Epithelial cell of prostate (primary cell): ENCODE measurements at places on chromosomes 1 and 21.

GRCh38 chr1:160085686-160086455, 4.5 kb downstream of the KCNJ9 start:
- DNase-seq: no peak

DNA sequence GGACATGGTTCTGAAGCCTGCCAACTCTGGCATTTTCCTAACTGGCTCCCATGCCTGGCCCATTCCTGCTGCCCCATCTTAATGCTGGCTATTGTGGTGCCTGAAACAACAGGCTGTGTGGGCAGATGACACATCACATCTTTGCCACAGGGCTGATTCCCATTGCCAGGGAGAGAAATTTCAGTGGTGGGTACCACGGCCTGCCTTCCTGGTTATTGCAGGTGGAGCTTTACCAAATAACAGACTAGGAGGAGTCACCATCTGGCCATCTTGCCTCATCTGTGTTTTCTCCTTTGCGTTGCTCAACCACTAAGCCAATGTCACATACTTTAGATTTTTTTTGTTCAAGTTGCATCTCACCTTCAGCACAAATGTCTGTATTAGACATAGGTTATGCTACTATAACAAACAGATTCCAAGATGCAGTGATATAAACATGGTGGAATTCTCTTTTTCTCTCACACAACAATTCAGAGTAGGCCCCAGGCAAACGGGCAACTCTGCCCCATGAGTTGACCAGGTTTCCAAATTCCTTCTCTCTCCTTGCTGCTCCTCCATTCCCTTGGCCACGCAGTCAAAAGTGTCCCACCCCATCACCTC, 14.1 kb downstream of the CDA start:
- DNase-seq: peak; percentile 46

DNA sequence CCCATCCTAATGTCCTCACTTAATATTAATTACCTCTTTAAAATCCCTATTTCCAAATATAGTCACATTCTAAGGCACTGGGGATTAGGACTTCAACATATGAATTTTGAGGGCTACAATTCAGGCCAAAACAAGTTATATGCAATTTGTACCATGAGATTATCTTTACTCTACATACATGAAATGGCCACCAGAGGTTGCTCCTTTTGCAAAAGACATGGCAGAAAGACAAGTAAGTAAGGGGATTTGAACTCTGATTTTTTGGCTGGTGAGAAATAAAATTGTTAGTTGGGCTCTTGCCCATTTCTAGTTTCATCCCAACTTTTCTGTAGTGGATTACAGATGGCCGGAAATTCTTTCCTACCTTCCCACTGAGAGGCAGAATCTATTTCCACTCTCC, 4.8 kb upstream of the ALG6 start:
- no peak for DNase-seq

DNA sequence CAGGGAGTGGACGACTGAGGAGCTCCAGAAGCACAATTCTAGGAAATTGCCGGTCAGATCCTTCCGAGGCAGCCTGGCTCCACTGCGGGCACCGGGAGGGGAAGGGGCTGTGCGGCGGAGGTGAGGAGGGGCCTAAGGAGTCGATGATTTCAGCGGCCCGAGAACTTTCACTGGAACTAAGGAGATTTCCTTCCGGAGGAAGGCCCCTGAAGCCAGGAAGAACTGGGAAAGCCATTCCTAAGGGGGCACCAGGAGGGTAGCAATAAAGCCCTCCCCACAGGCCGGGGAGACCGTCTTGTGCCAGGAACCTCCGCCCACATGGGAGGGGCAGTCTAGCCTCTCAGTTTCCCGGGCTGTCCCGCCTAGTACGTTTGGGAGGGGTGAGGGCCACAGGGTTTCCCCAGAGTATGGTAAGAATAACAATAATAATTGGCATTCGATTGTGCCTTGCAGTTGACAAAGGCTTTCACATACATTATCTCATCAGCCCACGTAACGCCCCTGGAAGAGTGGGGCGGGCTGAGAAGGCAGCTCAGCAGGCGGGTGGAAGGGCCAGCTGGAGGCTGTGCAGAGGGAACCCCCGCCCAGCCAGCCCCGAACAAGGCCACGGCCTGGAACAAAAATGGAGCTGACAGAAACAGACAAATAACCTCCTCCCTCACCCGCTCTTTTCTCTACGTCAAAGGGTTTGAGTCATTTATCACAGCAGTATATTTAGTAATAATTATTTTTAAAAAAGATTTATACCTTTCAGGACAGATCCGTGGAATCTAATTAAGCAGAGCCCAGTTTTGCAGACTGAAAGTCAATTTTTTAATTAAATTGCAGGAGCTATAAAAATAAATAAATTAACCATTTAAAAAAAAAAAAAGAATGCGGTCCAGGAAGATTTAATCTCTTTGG, 19.8 kb downstream of the NPR1 start:
- DNase-seq: no peak

DNA sequence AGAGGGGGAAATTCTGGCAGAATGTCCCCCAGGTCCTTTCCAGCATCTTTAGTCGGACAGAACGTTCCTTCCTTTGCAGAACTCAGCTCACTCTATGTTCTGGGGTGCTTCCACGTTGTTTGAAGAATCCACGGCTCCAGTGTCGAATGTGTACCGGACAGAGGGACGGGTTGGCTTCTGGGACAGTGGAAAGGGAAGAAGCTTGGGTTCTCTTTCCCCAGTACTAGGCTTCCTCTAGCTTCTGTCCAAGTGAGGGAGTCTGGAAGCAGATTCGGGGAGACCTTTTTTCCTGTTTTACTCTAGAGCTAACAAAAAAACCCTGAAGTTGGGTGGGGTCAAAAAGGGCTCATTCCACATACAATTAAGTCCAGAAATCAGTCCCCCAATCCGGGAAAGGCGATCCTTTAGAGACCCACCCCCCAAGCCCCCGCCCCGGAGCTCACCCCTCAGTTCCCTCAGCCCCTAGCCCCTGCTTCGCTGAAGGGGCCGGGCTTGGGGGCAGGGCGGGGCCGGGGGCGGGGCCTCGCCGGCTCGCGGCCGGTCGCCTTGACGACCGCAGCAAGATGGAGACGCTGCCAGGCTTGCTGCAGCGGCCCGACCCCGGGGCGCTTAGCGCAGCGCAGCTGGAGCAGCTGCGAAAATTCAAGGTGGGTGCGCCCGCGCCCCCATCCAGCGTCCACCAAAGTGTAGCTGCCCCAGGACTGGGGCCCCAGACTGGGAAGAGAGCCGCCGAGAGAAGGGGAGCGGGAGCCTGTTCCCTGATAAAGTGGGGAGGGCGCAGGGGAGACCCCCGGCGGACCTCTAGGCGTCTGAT, at the start of gene RIIAD1:
RIIAD1 (plus strand) TSS at position 549 of the 814 bp plus-strand sequence; CDS start at position 564, 15 bp downstream.
- no peak for DNase-seq

GRCh38 chr1:150009604-150010392, 728 bp downstream of the OTUD7B start:
- DNase-seq: peak; percentile 16

GRCh38 chr1:197062692-197063091, 4.4 kb downstream of the F13B start:
- no peak for DNase-seq

DNA sequence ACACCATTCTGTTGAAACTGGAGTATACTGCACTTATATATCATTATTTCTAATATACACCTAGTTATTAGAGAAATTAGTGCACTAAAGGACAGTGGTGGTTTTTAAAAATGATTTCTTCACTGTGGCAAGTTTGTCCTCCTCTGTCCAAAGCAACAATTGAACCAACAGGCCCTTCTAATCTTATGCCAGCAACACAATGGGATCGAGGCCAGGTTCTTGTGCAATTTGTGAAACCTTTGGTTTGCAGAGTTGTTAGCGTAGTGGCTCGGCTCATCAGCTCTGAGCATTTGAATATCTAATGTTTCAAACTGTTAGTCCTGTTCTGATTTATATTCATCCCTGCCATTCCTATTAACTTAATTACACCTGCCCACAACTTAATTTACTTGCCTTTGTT, 9.9 kb upstream of the LRRC39 start:
- DNase-seq: no peak

DNA sequence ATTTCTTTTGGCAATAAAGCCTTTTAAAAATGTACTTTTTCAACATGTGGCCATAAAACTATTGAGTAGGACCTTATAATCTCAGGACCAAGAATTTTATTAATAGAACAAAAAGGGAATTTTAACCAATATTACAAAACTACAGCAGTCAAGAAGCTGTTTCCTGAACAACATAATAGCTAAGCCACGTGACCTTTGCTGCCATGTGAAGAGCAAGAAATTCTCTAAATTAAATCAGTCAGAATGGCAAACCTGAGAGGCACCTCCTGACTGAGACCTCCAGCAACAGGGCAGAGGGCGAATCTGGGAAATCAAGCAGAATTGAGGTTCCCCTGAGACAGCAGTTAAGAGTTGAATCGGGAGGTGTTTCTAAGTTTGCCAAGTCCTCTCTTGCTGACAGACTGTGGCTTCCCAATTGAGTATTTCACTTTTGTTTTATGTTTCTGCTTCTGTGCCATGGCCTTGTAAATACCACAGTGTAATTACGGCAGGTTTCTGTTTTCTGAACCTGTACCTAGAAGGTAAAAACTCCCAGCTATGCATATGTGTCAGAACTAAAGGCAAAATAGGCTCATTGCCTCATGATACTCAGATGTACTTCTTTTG, 358.4 kb downstream of the NTNG1 start:
- no peak for DNase-seq

DNA sequence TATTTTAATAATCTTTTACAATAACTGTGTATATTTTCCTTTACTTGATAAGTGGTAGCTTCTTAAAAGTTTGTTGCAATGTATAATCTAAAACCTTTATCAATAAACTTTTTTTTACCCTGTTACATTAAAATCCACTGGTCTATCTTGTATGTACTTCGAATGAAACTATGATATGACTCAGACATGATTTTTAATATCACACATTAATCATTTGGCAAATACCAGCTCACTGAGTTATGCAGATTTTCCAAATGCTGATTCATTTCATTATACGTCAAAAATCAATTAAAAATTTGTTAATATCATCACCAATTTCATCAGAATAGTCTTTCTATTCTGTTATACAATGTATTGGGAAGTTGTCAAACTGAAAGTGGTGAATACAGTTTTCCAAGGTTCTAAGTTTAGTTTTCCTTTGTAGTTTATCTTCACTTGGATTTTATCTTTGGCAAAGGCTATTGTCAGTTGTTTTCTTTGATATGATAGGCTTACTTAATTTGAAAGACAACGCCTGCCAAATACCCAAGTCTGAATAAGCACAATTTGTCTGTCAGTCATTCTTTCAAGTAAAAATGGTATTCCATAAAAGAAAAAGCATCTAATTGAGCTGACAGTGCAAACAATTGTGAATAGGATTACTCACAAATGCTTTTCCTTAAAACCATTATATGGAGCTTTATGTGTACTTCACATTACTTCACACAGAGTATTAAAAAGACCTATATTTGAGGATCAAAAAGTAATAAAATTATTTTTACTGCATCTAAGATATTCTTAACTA, 127.0 kb downstream of the NME7 start:
- DNase-seq: peak; percentile 6

DNA sequence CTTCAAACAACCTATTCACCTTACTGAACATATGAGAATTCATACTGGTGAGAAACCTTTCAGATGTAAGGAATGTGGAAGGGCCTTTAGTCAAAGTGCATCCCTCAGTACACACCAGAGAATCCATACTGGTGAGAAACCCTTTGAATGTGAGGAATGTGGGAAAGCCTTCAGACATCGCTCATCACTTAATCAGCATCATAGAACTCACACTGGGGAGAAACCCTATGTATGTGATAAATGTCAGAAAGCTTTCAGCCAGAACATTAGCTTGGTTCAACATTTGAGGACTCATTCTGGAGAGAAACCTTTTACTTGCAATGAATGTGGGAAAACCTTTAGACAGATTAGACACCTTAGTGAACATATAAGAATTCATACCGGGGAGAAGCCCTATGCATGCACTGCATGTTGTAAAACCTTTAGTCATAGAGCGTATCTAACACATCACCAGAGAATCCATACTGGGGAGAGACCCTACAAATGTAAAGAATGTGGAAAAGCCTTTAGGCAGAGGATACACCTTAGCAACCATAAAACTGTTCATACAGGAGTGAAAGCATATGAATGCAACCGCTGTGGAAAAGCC, 13.2 kb upstream of the EXO5 start:
- no peak for DNase-seq

- DNase-seq: no peak
Measured at GRCh38 chr1:108636876-108637275, 24.0 kb downstream of the HENMT1 start.

DNA sequence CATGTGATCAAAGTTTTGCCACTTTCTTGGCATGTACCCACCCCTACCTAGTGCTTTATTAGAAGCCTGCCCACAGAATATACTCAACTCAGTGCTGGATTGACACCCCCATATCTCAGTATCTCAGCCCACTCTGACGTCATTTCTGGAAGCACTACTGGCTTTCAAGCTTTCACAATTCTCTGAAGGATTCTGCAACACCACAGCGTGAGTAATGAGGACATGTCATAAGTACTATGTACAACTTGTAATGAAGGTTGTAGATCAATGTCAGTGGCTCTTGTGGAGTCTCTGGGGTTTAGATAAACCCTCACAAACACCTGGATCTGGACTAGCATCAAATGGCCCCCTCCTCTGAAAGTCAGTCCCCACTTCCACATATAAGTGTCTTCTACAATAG, 57.2 kb downstream of the TNFSF4 start:
- DNase-seq: peak; percentile 66

GRCh38 chr1:4603295-4604110, 50.9 kb upstream of the AJAP1 start:
- peak; percentile 56 for DNase-seq

- DNase-seq: no peak
Measured at GRCh38 chr1:8217011-8217711, 100.8 kb upstream of the SLC45A1 start.

GRCh38 chr1:56106531-56107274, 472.7 kb downstream of the PLPP3 start:
- DNase-seq: no peak
